ENCODE measurements at places on chromosomes 11 and 22.
A peak's percentile ranks its signal among the peaks of the same experiment; 100 is the strongest.

DNA sequence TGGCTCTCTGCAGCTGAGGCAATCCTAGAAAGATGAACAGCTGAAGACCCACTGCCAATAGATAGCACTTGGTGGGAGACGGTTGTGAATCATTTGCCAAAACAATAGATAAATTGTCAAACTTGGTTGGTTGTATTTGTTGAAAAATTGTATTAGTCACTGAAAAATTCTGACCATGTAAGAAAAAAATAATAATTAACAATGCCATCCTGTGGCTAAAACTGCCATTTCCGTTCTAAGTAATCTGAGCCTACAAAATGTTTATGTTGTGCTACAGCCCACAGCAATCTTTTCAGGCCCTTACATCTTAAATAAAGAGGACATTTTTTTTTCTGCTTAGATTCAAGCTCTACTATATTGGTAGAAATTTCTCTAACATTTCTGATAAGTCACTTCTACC, 103.2 kb upstream of the ANO3 start:
- DNase-seq, result no peak

DNA sequence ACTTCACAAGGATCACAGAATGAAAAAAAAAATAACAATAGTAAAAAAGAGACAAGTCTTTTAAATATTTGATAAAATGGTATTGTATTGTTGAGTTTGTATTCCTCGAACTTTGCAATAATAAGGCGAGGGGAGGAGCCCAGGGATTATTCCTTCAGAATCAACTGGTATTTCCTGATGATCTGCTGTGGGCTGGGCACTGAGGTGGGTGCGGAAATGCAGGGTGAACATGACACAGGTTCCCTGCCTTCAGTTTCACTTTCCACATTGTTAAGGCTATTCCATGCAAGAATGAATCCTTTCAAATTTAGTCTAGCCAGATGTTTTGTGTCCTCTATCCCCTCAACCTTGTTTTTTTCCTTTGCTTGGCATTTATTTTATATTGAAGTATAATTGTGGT, 2.1 kb upstream of the EIF3M start:
- DNase-seq, result no peak

DNA sequence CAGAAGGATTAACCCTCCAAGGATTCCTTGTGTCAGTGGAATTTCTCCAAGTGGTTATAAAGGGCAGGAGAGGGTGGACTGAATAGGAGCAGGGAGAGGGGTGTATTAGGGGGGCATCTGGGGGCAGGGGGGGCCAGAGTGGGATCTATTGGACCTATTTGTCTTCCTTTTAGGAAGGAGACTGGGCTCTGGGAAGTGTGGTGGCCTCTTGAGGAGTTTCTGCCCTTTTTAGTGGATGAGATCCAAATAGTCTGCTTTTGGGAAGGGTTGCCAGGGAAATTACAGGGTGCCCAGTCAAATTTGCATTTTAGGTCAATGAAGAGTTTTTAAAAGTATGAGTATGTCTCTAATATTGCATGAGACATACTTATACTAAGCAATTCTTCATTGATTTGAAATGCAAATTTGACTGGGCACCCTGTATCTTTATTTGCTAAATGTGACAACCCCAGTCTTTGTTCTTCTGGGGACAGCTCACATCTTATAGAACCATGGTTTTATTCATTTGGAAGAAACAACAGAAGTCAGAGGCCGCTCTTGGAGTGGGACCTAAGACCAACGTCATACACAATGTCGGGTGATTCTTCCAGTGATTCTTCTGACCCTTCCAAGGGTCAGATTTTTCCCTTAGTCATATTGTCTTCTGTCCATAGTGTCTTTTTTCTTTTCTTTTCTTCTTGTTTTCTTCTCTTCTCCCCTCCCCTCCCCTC, 429 bp upstream of the SLC22A6 start:
- DNase-seq, result no peak

DNA sequence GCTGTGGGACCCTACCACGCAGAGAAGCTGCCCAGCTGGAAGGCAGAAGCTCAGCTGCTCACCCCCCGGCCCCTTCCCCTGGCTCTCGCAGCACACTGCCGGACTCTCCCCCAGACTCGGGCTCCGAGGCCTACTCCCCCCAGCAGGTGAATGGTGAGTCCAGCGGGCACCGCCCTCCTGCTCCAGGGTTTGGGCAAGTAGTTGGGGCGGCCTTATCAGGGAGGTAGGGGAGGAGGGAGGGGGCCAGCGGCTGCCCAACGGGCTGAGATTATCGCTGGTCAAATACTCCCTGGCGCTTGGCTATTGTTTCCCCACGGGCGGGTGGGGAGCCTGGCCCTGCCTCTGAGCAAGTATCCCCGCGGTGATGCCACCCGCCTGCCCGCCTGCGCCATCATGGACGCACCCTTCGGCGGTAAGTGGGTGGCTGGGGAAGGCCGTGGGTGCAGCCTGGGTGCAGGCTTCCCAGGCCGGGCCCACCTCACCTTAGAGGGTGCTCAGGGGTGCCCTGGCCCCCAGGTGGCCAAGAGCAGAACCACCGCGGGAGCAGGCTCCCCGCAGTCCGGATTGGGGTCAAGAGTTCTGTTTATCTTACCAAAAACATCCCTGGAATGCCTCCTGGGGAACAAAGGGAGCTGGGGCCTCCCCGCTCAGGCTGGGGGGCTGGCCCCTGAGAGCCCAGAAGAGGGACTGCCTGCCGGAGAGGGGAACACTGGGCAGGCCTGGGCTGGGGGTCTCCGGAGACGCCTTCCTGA, 16.9 kb downstream of the MYRF start:
- peak; percentile 45 for DNase-seq

GRCh38 chr11:69553416-69554357, 72.2 kb downstream of the LINC01488 start:
- DNase-seq, result no peak

DNA sequence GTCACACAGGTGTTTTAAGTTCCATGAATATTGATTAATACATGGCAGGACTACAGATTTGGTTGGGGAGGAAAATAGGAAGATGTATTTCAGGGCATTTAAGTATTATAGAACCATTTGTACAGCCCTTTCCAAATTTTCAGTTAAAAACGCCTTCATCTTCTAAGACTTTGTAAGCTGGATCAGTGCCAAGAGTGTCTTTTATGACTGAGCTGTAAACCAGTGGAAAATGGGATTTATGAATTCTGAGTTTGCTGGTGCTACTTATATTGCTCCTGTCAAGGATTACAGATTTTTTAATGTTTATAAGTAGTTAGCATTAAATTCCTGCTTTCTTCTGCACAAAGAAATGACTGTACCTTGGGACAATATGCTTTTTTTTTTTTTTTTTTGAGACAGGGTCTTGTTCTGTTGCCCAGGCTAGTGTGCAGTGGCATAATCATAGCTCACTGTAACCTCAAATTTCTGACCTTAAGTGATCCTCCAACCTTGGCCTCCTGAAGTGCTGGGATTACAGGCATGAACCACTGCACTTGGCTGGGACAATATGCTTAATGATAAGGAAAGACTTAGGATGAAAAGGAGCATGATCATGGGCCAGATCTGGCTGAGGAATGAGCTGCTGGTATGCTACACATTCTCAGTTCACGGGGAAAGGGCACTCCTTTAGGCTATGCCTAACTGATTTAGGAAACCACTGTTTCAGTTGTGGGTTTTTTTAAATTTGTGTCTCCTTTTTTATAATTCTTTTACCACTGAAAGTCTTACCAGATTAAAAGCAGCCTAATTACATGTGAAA, 113.6 kb upstream of the MTNR1B start:
- no peak for DNase-seq

GRCh38 chr22:39139933-39140332, 12.5 kb downstream of the CBX7 start:
- DNase-seq, result no peak

GRCh38 chr22:33108037-33108436, 49.9 kb upstream of the SYN3 start:
- DNase-seq, result no peak

DNA sequence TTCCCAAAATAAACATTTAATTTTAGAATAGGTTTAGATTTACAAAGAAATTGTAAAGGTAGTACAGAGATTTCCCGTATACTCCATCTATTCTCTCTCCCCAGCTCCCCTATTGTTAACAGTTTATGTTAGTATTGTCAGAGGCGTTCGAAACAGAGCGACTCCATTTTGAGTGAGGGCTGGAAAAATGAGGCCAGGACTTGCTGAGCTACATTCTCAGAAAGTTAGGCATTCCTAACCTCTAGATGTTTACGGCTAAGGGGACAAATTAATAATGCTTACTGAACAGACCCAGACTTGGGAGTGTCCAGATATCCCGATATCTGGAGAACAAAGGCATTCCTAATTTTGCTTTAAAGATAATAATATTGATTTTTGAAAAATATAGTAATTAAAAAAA, 12.4 kb upstream of the NUP160 start:
- no peak for DNase-seq

DNA sequence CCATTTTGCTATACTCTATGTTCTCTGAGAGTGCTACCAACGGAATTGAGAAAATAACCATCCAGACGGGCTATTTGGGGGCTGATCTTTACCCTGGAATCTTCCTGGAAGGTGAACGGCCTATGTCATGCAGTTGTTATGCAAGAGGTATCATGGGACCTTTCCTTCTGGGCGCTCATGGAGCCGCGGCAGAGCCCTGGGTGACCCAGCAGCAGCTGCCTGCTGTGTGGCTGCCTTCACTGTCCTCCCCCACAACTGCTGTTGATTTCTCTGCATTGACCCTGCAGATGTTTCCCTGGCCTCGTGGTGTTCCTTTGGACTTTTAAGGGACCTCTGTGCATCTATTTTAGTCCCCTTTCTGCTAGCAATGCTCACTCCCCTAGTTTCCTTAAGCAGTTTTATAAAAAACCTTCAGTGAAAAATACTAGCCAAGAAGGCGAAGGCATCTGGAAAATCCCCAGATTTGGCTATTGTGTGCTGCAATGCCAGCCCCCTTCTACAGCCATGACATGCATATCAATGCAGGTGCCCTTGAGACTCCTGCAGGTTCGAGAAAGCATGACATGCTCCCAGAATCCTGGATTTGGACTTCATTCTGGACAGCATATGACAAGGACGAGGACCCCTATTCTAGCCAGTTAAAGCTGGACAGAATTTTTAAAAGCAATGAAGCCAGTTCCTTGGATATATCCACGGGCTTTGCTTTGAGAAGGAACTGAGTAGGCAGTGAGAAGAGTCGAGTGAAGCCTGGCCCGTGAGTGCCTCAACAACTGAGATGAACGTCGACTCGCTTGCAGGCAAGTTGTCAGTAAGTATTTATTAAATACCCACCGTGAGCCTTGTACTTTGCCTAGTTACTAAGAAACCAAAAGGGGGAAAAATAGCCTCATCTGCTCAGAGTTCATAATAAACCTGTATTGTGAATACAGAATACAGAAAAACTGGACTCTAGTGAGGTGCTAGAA, at the start of gene SLC25A18:
Gene SLC25A18 (plus strand): TSS at position 593 of the 965 bp plus-strand sequence. CDS start 16,447 bp downstream, outside the sequence.
- no peak for DNase-seq

DNA sequence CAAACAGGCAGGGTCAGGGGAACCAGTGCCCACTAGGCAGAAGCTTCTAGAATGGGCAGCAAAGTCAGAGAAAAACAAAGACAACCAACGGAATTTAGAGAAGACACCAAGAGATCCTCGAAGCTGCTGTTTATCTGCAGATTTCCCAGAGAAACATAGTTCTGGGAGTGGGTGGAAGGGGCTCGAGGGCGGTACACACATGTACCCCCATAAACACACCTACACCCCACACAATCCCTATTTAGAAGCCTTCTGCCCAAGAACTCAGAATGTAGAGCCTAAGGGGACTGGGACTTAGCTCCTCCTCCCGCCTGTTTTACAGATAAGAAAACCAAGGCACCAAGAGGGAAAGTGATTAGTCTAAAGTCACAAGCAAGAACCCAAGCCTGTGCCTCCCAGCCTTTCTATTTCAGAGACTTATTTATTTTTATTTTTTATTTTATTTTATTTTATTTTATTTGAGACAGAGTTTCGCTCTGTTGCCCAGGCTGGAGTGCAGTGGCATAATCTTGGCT, 6.4 kb downstream of the NPTXR start:
- no peak for DNase-seq

Measured in Calu3 (cell line).